ENCODE measurements at places on chromosomes 3 and 15.
A peak's percentile ranks its signal among the peaks of the same experiment; 100 is the strongest.

GRCh38 chr3:42613462-42613861 lies 13.0 kb downstream of the NKTR start:
- no peak for DNase-seq

- no peak for DNase-seq
These were observed 49.5 kb downstream of the SMAD6 start for GRCh38 chr15:66751579-66751978.

DNA sequence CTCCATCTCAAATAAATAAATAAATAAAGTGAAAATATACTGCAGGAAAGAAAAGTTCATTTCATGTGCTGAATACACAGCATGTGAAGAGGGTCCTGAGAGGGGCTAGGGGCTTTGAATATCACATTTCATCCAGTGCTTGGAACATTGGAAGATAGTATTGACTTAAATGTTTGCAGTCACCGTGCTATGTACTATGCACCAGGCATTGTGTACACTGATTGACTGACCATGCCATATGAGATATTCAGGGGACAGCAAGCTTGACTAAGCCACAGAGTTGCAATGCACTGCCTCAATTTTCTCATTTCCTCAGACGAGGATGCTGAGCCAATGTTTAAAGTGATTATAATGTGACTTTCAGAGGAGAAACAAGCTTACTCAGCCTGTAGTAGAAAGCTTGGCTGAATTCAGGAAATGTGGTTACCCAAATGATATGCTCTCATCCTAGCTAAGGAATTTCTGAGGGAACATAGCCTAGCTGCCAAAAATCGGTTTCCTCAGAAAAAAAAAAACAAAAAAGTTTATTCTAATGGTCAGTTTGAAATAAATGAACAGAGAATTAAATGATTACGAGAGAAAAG lies 557.9 kb downstream of the FGF12 start:
- DNase-seq: peak; percentile 2

GRCh38 chr3:13251166-13251903 lies 168.8 kb downstream of the NUP210 start:
- no peak for DNase-seq

GRCh38 chr3:42749753-42750231 lies 23.3 kb downstream of the CCDC13 start:
- DNase-seq: peak; percentile 28

DNA sequence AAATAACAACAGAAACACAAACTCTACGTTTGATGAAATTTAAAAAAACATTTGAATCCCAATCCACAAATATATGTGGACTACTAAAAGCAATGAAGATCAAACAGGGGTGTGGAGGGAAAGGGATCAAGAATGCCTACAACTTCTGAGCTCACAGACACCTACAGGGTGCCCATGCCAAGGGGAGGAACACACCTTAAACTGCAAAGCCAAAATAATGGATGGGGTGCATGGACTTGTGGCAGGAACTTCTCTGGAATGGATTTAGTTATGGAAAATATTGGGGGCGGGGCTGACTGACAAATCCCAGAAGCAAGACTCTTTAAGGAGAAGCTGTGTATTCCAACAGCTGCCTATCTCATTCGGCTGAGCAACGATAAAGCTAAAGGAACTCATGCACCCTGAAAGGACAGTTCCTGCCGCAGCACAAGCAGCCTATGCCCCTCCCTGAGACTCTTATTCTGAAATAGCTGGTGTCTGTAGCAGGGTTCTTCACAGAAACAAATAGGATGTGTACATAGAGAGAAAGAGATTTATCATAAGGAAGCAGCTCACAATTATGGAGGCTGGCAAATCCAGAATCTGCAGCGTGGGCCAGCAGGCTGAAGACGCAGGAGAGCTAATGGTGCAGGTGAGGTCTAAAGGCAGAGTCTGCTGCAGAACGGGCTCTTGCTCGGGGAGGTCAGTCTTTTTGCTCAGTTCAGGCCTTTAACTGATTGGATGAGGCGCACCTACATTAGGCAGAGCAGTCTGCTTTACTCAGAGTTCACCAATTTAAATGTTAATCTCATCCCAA lies 24.5 kb upstream of the PLA2G4D start:
- no peak for DNase-seq

- DNase-seq: peak; percentile 92
These were observed 50.2 kb downstream of the CHP1 start for GRCh38 chr15:41281236-41281635.

DNA sequence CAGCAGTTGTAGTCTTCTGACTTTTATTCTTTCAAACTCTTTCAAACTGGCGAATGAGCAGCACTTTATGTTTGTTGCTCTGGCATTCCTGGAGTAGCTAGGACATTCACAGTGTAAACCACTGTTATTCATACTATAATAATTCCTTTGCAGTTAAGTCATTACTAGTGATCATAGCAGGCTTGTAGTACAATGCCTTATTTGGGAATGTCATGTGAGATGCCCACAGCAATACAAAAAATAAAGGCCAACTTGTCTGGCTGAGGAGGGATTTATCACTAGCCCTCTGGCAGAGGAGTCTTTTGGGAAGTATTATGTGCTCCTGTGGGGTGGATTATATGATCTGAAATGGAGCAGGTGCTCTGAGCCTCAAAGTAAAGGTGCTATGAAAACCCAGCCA lies 197.2 kb downstream of the VGLL3 start:
- DNase-seq: peak; percentile 96

DNA sequence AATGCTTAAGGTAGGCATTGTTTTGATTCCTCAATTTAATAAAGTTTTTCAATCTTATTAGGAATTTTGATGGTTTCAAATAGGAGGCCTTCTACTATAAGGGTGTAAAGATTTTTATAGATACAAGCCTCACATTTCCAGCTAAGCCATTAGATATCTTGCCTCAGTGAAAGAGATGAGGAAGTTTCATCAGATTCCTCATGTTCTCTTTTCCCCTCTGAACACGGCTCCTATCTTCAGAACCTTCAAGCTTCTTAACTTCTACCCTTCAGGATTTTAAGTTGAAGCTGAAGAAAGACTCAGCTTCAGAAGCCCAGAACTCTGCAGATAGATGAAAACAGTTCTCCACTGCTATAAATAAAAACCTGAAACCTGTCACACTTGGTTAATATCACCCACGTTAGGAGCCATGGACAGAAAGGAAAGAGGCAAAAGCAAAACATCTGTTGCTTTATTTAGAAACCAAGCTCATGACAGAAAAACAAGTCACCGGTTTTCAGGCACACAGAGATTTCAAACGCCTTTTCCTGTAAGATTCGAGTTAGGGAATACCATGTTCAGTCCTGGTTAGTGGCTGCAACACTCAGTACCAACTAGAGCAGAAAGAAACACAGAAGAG lies 82.2 kb upstream of the GOLGA8B start:
- DNase-seq: no peak

GRCh38 chr15:72112116-72112515 lies 5.8 kb downstream of the MYO9A start:
- DNase-seq: peak; percentile 47

- DNase-seq: no peak
These were observed 408.3 kb upstream of the RGMA start for GRCh38 chr15:93497291-93497690.

GRCh38 chr3:54849360-54849759 lies 78.5 kb downstream of the LRTM1 start:
- no peak for DNase-seq

DNA sequence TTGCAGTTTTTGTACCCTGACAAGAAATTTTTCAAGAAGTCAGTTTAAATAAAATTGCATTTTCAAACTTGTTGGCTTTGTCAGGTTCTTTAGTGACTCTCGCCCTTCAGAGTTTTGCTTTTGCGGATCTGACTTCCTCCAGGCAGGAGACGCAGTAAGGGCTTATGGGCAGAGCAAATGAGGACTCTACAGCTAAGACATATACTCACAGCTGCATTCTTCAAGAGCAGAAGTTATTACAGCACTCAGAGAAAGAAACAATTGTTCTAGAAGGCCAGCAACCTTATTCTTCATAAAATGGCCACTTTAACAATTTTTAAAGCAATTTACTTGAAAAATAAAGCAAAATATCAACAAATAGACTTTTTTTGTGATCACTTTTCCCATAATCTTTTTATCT lies 438.8 kb upstream of the THRB start:
- no peak for DNase-seq

DNA sequence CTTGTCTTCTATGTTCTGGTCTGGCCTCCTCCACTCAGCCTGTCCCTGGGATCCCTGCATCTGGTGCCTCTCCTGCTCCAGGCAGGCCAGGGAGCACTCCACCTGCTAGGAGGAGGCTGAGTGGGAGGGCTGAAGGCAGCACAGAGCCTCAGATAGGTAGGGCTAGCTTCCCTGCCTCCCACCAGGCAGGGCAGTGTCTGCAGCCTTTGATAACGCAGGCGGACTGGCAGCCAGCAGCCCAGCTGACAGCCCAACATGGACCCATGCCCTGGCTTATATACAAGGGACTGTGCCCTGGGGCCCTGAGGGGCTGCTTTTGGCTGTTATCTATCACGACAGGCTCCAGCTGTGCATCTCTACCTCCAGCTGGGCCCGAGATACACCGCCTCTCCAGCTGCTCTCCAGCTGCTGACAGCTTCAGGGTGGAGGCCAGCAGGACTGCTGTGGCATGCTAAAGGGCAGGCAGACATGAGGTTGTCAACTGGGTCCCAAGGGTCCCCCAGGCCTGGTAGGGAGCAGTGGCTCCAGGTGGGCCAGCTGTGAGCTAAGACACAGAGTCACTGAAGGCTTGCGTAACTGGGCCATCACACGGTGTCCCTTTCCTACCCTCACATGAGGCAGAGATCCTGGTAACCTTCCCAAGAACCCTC lies 5.2 kb upstream of the CLK3 start:
- DNase-seq: no peak

- no peak for DNase-seq
These were observed 47.7 kb downstream of the WNT7A start for GRCh38 chr3:13832130-13832529.

DNA sequence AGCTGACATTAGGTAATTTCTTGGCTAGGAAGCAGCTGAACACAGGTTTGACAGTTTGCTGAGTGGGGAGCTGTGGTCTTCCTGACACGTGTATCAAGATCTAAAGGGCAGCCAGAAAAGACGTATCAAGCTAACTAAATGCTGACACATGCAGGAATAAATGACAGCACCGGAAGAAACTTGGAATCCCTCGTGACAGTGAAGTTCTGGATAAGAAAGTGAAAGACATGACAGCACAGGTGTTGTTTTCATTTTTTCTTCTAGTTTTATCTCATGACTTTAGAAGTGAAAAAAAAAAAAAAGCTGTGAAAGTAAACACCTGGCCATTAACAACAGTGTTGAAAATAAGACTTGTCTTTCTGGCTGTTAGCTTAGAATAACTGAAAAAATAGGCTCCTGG lies 48.7 kb downstream of the FGF7 start:
- DNase-seq: no peak

DNA sequence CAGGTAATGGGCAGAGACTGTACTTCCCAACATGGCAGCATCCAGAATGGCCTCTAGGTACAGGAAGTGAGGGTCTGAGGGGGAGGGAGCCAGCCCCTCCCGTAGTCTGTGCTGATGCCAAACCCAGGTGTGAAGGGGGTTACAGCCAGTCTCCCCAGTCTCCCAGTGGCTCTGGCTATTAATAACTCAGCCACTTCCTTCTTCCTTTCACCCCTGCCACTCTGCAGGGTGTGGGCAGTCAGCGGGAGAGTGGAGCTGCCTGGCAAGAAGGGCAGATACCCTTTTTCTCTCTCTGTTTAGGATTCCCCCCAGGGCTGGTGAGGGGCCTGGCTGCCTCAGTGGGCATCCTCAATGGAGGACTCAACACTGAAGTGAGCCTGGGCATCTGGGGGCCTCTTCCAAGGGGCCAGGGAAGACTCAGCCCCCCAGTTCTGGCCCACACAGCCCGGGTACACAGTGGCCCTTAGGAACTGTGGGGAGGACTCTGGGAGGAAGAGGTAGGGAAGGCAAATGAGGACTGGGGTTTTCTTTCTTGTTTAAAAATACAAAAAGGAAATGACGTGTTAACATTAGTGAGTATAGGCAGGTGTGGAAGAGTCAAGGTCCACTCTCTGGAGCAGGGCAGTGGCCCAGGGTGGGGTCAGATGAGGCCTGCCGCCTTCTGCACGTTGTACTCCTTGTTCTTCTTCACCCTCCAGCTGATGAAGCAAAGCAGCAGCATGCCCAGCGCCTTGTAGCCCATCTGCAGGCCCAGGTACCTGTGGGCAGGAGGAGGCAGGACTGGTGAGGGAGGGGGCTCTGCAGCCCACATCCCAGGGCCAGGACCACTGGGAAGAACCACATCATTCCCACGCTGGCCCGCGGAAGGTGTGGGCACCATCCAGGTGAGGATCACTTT lies 38.6 kb upstream of the RAB6B start:
- no peak for DNase-seq

DNA sequence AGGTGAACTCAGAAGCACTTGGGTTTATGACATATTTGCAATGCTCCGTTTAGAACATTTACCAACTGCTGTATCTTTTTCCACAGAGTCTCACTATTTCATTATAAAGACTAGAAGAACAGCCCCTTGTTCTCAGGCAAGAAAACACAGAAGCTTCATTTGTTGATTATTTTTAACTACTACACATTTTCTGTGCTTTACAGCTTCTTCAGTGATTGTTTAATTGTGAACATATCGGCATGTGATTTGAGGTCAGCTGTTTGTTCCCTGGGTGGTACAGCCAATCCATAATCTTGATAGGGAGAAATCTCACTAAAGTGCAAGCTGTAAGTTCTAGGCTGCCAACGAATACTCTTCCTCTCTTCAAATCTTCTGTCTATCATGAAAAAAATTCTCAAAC lies 31.0 kb upstream of the DLG1 start:
- no peak for DNase-seq

DNA sequence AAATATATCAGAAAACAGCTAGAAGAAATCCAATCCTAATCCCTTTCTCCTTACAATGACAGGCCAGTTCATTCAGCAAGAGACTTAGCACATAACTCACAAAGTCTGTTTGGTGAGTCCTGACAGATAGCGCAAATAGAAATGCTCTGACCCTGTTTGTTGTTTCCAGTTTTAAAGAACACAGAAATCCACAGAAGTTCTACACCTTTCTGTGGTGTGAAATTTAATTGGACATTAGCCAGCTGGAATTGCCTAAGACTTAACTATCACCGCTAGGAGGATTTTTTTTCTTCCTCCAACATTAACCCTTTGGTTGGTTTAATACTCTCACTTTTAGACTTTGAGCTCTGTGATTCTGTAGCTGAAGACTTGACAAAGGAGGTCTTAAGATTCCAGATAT lies 30.8 kb downstream of the HDC start:
- peak; percentile 26 for DNase-seq

GRCh38 chr3:71710906-71711494 lies 14.2 kb downstream of the EIF4E3 start:
- peak; percentile 63 for DNase-seq

DNA sequence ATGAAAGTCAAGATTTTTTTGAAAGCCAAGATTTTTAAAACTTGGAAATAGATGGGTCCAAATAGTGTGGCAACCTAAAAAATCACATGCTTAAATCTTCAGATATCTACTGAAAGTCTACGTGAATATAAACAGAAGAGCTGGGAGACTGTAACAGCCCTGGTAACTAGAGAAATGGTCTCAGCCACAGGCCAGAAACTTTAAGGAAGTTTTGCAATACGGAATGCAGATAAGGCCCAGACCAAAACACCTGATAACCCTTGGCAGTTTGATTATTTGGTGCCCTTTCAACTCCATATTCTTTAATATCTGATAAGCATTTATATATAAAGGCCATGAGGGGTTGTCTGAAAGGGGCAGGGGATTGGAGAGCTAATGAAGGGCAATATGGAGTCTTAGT lies 537.3 kb upstream of the TGFBR2 start:
- DNase-seq: no peak

- peak; percentile 97 for DNase-seq
These were observed 13.6 kb upstream of the CSRNP1 start for GRCh38 chr3:39166932-39167532.

- DNase-seq: no peak
These were observed 38.8 kb upstream of the LINGO1 start for GRCh38 chr15:77671362-77672056.
